ENCODE measurements at places on chromosomes 2 and 18.

GRCh38 chr18:45588376-45589355 is 26.6 kb upstream of the SLC14A2 start:
- no peak for DNase-seq

- no peak for DNase-seq
Measured at GRCh38 chr18:34834897-34835296, 124.8 kb downstream of the DTNA start.

- no peak for DNase-seq
Measured at GRCh38 chr2:132521341-132521740, 104.7 kb downstream of the GPR39 start.

DNA sequence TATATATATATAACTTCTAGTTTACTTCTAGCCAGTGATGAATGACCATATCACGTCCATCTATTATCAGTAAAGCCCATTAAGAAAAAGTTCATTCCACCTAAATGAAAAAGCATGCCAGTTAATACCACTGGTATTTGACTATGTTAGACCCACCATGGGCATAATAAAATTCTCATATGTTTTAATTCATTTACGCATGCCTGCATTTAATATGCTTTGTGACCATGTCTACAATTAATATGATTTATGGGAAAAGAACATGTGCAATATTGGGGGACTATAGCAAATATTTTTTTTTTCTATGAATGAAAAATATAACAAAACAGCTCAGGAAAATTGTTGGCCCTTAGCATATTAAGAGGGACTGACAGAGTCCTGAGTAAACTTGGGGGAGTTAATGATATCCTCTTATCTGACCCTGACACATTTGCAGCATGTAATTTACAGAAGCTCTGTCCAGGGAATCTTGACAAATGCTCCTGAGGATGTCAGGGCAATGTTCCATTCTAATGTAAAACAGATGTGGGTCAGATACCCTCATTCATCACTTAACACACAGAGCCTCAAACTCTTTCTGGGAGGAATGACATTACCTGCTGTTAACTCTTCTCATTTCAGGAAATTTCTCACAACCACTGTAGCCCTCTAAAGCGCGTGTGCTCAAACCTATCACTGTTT is 90.6 kb downstream of the PAX3 start:
- DNase-seq, result no peak

DNA sequence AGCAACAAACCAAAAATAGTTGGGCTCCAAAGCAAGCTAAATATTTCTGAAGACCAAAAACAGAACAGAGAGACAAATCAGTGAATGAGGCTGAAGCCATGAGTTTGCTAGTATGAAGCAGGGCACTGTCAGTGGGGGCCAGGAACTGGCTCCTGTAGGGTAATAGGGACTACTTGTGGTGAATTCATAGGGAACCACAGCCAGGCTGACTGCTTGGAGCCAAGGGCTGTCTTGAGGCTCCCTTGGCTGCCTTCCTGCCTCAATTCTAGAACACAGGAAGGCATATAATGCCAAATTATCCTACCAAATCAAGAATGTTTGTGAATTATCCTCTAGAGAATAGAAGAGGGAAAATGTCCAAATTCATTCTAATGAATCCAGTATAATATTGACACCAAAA is 406.0 kb downstream of the CCDC85A start:
- no peak for DNase-seq

- no peak for DNase-seq
Measured at GRCh38 chr2:233225230-233226068, 26.0 kb upstream of the ATG16L1 start.

- DNase-seq, result no peak
Measured at GRCh38 chr2:88666576-88666975, 24.9 kb upstream of the RPIA start.

DNA sequence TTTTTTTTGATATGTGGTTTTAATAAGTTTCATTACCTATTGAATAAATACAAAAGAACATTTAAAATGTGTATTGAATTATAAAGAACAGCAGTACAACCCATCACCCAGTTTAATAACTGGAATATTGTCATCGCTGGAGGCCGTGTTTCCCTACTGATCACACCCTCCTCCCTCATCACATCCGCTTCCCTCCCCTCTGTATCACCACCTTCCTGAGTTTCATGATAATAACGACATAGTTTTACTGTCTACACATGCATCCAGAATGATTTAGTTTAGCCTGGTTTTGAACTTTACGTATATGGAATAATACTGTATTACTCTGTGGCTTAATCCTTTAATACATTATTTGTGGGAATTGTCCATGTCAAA is 2.1 kb downstream of the SERPINB8 start:
- DNase-seq, result no peak

DNA sequence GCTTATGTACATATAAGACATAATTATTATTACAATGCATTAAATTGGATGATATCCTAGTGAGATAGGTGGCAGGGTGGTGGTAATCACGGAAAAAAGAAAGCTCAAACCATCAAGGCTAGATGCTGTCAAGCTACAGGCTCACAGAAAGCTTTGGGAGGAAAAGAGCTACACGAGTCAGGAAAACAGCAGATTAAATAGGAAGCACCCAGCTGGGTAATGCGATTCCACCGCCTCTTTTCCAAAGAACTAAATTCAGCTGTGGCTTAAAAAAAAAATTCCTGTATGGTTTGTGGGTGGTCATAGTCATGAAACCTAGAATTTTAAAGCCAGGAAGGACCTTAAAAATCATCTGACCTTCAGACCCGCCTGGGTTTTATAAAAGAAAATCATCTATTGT is 23.7 kb upstream of the PTPN4 start:
- DNase-seq, result no peak

- no peak for DNase-seq
Measured at GRCh38 chr18:23958036-23958435, 56.5 kb upstream of the TTC39C start.

DNA sequence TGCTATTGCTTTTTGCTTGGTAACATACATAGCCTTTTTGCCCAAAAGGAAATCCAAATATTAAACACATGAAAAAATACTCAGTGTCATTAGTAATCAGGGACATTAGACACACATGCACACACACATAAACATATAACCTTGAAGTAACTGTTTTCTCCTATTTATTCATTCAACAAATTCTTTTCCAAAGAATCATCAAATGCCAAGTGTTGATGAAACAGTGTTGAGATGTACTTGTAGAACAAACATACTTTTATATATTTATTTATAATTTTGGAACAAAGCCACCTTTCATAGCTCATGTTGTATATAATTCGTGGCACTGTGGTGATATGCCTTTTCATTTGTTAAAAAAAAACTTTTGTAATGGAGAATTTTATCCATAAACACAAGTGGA is 81.0 kb downstream of the APLF start:
- no peak for DNase-seq

DNA sequence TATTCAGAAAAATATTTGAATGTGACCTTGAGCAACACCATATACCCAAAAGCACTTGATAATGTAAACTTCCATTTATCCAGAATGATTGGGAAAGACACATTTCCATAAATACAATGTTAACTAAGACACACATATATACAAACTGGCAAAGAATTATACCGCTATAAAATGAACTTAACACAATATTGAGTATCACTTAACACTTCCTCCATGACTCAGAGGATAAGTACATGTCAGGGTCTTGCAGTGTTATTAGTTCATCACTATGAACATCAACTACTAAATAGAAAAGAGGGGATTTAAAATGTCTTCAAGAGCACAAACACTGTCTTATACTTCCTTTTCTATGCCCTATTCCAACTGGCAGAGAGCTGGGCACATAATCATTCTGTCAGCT is 18.6 kb downstream of the WDSUB1 start:
- no peak for DNase-seq

DNA sequence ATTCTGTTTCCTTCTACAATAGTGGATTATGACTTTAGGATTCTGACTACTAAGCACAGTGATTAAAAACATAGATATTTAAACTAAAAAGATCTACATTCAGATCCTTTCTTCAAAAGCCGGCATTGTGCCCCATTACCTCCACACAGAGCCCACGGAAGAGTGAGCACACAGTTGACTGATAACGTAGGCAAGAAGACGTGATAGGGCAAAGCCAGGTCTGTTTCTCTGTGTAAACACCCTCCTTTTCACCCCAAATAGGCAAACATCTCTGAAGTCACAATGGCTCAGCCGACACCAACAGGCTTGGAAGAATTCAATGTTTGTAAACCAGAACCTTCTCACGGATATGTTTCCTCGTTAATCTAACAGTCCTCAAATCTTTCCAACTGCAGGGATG is 302.9 kb downstream of the CMPK2 start:
- no peak for DNase-seq

DNA sequence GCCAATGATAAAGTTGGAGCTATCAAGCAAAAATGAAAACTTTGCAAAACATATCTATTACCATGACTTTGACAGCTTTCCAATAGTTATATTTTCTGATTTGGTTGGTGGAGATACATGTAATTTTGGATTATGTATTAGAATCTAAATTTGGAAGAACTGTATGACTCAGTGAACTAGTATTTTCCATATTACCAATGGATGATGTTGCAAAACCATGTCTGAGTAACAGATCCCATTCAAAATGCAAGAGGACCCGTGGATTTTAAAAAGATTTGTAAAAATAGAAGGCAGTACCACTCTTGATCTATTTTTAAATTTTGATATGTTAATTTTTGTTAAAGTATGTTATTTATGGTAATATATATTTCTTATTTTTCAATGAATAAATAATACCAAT is 83.0 kb downstream of the TAF4B start:
- no peak for DNase-seq

GRCh38 chr18:75045272-75045671 is 163.7 kb downstream of the PTGR3 start:
- DNase-seq, result no peak

GRCh38 chr2:27921880-27922547 is 31.5 kb downstream of the BABAM2 start:
- DNase-seq, result no peak

GRCh38 chr2:235394278-235394828 is 99.5 kb upstream of the AGAP1 start:
- no peak for DNase-seq

- no peak for DNase-seq
Measured at GRCh38 chr2:33451825-33452224, 24.6 kb upstream of the RASGRP3 start.

- DNase-seq, result no peak
Measured at GRCh38 chr2:196977507-196977906, 51.0 kb upstream of the PGAP1 start.

DNA sequence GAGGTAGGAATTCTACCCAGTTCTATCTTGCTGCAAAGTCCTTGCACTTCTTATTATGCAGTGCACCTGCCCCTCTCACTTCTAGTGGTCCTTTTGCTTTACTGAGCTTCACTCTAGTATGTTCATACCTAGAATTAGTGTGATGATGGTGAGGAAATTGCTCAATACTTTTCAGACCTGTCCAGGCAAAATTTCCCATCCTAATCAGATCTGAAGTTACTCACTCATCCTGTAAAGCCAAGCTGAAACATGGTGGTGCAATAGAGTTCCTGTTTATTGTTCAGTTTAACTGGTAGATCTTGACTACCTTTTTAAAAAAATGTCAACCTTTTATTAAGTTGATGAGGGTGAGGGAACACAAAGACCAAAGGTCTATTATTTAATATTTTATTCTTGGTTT is 12.6 kb upstream of the FIGN start:
- DNase-seq, result no peak

- DNase-seq, result no peak
Measured at GRCh38 chr18:28793901-28794300, 617.0 kb upstream of the CDH2 start.

DNA sequence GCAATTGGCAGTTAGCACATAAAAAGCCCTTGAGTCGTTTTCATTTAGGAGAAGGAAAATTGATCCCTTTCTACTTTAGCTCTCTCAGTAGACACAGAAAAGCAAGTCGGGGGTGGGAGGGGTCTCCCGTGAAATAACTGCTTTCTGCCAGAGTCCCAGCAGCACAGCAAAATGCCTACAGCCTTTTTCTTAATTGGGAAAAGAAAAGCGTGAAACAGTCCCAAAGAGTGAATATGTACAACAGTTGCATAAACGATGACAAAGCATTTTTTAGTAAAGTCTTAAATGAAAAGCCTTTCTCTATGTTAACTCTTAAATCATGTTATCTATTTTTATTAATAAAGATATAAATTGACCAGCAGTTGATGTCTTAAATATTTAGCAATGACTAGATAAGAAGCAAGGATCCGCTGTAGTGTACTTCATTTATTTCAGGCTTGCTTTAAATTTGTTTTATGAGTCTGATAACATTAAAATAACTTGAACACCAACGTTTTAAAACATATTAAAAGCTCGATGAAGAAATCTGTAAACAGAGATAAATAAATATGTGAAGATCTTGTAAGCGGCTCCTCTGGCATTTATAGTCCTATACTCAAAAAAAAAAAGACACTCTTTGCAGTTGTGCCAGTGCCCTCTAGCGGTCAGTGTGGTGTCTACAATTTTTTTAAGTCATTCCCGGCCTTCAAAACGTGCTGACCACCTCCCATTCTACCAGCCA is 42.3 kb upstream of the ATIC start:
- DNase-seq, result peak; percentile 8

- no peak for DNase-seq
Measured at GRCh38 chr2:230226051-230226551, 565 bp downstream of the SP140 start.

GRCh38 chr2:49278141-49278540 is 123.8 kb upstream of the FSHR start:
- DNase-seq, result no peak

DNA sequence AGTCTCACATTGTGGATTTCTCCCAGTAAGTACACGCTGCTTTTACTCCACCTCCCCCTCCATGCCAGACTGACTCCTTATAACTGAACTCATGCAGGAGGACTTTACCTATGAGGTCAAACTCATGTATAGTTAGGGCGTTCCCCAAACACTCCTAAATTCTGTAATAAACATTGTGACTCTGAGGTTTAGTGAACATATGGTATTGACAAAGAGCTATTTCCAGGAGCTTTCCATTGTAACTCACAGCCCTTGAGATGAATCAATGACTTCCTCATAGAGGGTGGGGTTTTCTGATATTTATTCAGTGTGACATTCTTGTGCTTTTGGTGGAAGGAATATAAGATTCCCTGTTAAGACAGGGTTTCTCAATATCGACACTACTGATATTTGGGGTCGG is 337.4 kb upstream of the SLC14A2 start:
- DNase-seq, result no peak

DNA sequence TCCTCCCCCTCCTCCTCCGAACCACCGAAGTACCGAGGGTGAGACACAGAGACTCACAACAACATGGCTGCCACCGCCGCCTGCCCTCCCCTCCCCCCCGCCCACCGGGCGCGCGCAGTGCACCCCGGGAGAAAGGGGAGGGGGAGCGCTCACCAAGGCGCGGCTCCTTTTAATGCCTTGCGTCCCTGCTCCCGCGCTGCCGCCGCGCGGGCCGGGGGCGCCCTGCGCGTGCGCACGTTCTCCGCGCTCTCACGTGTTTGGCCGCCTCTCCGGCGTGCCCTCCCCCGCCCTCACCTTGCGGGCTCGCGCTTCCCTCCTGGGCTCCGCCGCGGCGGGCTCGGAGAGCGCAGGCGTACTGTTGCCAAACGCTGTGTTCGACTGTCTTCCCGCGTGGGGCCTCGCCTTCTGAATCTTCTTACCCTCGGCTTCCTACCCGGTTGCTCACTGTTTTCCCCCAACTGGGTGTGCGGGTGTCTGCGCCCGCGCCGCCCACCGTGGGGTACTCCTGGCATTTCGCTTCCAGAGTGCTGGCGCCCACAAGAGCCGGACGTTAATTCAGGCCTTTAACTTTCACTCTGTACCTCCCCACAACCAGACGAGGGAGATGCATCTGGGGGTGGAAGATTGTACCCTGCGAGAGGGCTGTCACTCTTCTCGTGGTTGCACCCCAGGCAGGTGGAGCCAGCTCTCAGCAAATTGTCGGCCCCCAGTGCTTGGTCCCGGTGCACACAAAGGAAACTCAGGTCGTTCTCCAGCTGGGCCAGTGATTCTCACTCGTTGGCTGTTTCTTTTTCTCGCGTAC is at the start of gene PUM2:
TSS of gene PUM2 (minus strand) at position 92 of the 802 bp plus-strand sequence. CDS start 23,484 bp downstream, outside the sequence.
- DNase-seq, result peak; percentile 97
